ENCODE measurements at places on chromosomes 7 and 10.

GRCh38 chr7:155945670-155946325 is 133.5 kb upstream of the SHH start:
- DNase-seq, result no peak

- DNase-seq, result no peak
Measured at GRCh38 chr10:48287417-48288391, 13.2 kb upstream of the FRMPD2 start.

DNA sequence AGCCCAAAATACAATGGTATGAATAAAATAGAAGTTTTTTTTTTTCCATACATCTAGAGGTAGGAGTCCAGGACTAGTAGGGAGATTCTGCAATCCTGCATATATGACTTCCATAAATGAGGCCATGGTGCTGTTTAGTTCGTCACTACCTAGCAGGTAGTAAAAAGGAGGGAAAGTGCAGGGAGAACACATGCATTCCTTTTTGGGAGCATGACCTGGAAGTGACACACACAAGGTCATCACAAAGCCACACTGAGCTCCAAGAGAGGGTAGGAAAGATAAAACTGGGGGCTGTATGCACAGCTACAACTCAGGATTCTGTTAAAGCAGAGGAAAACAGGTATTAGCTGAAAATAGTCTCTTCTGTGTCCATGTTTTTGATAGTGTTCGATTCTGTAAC is 2.2 kb downstream of the CROT start:
- no peak for DNase-seq

DNA sequence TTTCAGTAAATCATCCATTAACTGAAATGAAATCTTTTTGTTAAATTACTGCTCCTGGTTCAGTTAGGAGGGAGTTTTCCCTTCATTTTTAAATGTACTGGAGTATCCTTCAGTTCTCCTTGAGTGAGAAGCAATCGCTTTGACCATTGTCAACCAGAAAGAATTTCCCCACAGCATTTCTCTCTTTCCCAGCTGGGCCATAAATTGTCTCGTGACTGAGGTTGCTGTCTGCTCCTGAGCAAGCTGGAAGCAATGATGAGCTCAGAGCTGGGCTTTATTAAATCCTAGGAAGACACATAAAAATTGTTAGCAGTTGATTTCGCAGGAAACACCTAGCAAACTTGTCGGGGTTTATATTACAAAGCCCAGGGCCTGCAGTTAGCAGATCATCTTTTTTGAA is 102.0 kb upstream of the INSYN2A start:
- DNase-seq, result no peak

- no peak for DNase-seq
Measured at GRCh38 chr10:8403711-8404371, 349.4 kb downstream of the GATA3 start.

DNA sequence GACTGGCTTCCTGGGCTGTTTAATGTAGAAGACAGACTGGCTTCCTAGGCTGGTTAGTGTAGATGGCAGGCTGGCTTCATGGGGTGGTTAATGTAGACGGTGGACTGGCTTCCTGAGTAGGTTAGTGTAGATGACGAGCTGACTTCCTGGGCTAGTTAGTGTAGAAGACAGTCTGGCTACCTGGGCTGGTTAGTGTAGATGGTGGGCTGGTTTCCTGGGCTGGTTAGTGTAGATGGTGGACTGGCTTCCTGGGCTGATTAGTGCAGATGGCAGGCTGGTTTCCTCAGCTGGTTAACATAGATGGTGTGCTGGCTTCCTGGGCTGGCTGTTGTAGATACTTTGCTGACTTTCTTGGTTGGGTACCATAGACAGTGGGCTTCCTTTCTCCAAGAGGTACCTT is 122.9 kb upstream of the PPP2R2D start:
- no peak for DNase-seq

GRCh38 chr7:18283045-18283444 is 212.5 kb upstream of the HDAC9 start:
- DNase-seq, result no peak

GRCh38 chr10:73894245-73894971 is 16.5 kb upstream of the PLAU start:
- no peak for DNase-seq

DNA sequence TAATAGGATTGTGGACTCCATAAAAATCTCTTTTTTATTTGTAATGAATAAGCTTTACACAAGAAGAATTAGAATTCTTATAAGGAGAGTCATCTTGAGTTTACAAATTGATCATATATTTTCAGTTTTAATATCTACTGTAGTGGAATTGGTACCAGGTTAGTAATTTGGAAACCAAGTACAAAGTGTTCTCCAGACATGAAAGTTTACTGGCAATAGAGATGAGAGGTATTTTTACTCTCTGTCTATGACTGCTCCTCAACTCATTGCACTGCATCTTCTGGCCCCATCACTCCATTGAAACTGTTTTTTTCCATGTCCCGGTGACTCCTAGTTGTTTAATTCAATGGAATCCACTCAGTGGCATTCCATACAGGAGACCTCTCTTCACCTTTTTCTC is 164.5 kb upstream of the SMIM30 start:
- no peak for DNase-seq

DNA sequence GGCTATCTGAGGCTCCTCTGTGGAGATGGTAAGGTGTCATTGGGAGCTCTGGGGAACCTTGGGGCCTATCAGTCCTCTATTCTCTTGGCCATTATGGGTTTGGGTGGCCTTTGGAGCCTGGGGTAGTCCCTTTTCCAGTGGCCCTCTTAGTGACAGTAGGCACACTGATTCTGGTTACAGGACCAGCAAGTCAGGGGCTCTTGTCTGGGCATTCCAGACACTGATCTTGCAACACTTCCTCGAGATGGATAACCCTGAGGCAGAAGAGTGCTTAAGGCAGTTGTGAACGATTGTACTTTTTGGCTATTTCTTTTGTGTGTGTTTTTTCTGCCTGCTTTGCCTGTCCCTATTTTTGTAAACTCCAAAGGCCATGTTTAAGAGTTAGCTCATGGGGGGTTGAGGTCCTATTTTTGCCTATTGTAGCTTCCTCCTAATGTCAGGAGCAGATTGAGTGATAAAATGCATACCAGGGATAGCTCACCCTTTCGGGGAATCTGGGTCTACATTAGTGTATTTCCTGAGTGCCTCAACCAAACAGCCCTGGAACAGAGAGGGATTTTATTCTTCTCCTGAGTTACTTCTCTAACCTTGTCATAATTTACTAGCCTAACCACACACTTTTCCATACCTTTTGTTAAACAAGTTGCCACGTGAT is 61.2 kb downstream of the PRKAR2B start:
- DNase-seq, result no peak

- DNase-seq, result no peak
Measured at GRCh38 chr10:71638822-71639719, 80.5 kb downstream of the C10orf105 start.

DNA sequence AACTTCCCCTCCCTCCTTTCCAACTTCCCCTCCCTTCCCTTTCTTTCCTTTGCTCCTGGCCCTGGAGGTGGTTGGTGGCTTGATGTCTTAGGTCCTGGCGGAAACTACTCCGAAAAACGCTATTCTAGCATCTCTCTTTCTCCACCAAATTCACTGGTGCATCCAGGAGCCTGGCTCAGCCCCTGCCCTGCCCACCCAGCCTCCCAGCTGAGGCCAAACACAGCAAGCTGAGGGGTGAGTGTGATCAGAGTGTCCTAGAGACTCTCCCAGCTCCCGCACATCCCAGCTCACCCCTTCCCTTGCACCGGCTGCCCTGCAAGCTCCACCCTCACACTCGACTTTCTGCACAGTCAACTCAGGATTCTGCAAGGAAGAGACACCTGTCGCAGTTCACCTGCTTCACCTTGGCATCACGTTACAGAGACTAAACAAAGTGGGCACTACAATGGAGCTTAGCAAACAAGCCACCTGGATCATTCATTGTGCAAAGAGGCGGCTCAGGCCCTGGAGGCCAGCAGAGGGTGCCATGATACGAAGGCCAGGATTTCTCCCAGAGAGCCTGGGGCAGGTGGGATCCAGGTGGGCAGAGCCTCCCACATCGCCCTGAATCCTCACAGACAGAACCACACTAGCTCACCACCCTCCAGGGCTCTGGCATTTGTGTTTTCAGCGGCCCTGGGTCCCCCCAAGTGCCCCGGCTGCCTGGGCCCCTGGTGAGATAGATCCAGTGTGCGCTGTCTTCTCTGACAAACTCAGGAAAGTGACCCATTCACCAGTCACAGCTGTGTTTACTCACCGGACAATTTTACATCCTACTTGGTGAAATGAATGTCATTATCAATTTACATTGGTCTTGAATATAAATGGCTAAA is 169.6 kb downstream of the TCERG1L start:
- DNase-seq, result no peak

- DNase-seq, result no peak
Measured at GRCh38 chr10:124344266-124344590, 74.5 kb downstream of the OAT start.

DNA sequence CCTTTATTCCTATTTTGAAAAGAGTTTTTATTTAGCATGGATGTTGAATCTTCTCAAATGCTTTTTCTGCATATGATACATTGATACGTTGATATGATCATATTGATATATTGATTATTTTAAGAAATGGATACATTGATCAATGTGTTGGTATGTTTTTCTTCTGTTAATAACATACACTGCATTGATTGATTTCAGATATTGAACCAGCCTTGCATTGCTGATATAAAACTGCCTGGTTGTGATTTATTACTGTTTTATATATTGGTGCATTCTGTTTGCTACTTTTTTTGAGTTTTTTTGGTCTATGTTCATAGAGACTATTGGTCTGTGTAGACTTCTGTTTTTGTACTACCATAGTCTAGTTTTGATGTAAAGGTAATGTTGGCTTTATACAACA is 26.8 kb upstream of the RABGEF1 start:
- DNase-seq, result no peak

- DNase-seq, result no peak
Measured at GRCh38 chr10:112963835-112964234, 13.8 kb downstream of the TCF7L2 start.

DNA sequence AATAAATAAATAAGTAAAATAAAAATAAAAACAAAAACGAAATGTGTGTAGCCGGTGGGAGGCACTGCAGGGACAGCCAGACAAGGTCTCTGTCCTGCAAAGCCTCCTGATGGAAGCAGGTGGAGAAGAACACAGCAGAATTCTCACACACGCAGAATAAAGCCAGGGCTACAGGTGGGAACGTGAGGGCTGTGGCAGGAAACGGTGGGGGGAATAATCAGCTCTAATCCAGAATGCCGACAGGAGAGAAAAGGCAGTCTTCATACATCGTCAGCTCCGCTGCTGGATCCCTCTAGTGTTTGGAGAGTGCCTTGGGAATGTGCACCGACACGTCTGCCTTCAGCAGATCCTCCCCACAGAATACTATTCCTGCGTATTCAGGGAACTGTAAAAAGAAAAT is 6.8 kb upstream of the SNX8 start:
- DNase-seq, result no peak

DNA sequence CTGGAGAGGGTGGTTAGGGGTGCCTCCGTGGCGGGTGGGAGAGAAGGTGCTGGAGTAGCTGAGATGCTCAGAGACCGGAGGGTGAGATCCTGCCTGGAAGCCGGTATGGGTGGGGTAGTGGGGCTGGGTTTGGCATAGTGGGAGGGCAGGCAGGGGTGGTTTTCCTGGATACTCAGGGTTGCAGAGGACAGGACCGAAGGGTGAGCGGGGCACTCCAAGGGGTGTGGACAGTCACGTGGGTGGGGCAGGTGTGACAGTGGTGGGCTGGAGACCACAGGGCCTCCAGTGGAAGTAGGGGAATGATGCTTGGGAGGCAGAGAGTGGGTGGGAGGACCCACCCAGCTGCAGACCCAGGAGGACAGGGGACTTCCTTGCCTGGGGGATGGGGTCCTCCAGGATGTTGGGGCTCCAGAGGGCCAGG is 1.9 kb downstream of the SCART1 start:
- no peak for DNase-seq

DNA sequence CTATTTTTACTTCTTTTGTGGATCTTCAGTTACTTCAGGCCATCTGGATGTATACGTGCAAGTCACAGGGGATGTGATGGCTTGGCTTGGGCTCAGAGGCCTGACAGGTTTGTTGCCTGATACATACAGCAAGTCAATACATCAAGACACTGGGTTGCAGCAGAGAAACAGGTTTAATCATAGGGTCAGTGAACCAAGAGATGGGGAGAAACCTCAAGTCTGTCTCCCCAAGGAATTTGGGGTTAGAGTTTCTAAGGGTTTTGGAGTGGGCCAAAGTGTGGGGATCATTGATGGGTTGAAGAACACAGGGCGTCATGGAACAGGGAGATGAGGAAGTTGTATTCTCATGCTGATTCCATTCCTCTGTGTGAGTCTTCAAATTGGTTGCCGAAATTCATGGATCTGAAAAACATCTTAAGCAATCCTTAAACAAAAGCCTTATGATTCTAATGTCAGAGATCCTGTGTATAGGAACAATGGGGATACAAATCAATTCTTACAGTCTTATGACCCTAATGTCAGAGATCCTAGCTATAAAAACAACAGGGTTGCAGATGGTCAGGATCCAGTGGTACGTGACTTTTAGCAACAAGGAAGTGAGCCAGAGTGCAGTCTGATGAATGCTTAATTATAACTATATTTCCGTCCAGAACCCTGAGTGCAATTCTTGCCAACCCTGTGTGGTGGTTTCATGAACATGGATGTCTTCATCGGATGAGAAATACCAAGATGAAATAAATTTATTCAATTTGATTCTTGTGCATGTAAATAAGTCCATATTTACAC is 18.9 kb downstream of the OTUD1 start:
- DNase-seq, result no peak

DNA sequence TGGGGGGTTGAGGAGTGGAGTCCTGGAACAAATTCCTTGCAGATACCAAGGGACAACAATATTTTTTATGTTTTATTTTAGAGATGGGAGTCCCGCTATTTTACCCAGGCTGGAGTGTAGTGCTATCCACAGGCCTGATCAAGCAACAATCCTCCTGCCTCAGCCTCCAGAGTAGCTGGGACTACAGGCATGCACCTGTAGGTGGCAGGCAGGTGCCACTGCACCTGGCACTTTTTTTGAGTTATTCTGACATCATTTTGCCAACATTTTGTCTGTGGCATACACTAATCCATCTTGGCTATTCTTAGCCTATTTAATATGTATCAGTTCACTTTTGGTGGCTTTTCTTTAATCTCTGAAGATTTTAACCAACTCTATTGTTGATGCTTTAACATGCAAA is 317.8 kb upstream of the MTPN start:
- DNase-seq, result no peak

- no peak for DNase-seq
Measured at GRCh38 chr7:18262058-18262457, 233.5 kb upstream of the HDAC9 start.

- DNase-seq, result no peak
Measured at GRCh38 chr7:2524808-2525657, 5.5 kb downstream of the LFNG start.

DNA sequence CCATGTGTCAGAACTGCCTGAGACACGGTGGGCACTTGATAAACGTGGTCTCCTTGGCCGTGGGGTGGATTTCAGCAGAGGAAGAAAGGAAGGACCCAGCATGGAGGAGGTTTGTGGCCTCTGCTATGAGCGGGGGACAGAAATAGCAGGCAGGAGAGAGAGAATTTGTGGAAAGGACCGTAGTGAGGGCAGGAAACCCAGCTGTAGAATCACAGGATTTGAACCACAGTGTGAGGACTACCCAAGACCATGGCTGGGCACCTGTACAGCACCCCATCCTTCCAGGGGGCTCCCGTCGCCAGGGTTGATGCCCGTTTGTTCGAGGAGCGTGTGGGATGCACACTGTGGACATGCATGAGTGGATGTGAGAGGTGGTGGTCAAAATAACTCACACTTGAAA is 183.4 kb downstream of the PTPN20 start:
- no peak for DNase-seq

GRCh38 chr10:75143353-75143752 is 31.9 kb downstream of the SAMD8 start:
- DNase-seq, result no peak

Measured in stimulated activated CD4-positive, alpha-beta T cell treated with anti-CD3 and anti-CD28 coated beads, Interleukin-15, amount 100 ng/mL, for 48 hours (primary cell).